ENCODE measurements at places on chromosomes 7 and 10. TPM values are rescaled to one million over a fixed set of nuclear protein-coding genes. Genes with fewer than 3 reads are reported as not detected.

GRCh38 chr7:10315881-10316280 is 657.8 kb upstream of the PHF14 start:
- peak; percentile 16 for DNase-seq

DNA sequence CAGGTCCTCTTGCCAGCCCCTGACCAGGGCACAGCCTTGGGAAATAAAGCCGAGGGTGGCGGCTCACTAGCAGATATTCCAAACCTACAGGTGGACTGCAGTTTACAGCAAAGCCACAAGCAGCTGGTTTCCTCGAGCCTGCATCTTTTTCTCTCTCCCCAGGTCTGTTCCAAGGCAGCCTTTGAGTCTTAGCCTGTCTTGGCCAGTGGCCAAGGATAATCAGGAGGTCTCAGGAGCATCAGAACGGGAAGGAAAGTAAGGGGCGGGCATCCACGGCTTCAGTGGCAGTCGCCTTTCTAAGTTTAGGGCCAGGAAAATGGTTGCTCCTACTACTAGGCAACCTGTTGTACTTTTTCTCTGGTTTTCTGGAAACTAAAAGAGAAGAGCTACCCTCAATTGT is 219.7 kb upstream of the ZMIZ1 start:
- DNase-seq, result no peak

GRCh38 chr10:110392868-110393740 is 88.4 kb upstream of the SMNDC1 start:
- DNase-seq, result no peak

DNA sequence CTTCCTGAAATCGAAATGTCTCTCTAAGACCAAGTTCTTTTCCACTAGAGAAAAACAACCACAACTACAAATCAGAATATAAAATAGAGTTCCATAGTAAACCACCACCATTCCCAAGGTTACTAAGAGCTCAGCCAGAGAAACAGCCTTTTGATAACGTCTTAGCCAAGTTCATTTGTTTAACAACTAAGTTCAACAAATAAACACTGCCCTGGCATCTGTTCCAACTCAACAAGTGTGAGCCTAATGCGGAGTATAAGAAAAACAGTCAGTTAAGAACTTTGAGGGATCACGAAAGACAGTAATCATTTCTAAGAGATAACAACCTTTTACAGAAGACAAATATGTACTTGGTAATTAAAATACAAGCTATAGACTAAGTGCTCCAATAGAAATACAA is 77.3 kb downstream of the CALD1 start:
- no peak for DNase-seq

DNA sequence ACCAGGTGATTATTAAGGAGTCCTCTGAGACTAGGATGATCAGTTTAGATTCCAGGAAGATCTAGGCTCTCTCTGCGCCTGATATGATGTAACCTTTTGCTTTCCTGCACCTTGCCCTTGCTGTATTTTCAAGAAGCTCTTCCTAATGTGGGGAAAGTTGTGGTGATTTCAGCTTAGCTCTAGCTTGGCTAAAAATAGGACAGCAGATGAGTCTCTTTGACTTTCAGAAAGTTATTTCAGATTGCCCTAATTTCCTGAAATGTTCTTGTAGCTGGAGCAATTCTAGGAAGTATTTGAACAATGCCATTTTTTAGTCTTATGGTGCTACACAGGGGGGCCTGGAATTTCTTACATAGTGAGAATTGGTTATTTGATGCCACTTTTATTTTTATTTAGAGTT is 3.8 kb downstream of the LCOR start:
- no peak for DNase-seq

DNA sequence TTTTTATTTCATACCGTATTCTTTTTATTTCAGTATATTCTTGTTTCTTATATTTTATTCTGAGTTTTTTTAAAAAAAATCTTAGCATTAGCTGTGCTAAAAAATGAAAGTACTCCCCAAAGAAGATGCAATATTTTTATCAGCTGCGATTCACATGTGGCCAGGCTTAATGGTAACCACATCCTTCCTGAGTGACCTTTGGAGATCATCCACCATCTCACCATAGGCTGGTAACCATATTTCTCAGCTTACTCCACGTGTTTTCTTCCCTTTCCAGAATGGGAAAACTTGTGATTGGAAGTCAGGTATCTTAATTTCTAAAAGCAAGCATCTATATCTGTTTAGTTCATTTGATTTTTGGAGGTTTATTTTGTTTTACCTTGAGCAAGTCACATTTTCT is 18.8 kb upstream of the LIPM start:
- DNase-seq, result peak; percentile 72

- DNase-seq, result no peak
Measured at GRCh38 chr7:21345361-21345760, 82.5 kb upstream of the SP4 start.

- DNase-seq, result peak; percentile 100
Measured at GRCh38 chr7:36303202-36304098, 86.2 kb upstream of the ANLN start.

- DNase-seq, result no peak
Measured at GRCh38 chr10:110959379-110960332, 40.3 kb downstream of the SHOC2 start.

GRCh38 chr10:36109399-36110023 is 467.4 kb upstream of the FZD8 start:
- no peak for DNase-seq

DNA sequence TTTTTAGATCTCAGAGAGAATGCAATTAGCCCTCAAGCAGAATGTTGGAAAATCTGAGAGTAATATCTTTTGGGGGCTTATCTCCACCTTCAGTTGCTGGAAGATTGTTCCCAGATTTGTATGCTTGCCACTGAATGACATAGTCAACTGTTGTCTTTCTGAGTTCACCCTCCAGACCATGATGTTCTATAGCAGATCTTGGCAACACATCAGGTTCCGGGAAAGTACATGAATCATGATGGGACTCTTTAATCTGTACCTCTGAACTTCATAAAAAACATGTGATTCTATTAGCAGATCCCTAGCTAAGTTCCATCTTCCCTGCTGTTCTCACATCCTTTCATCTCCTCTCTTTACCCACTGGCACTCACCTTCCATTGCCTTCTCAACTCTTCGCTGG is 68.9 kb downstream of the PLCE1 start:
- no peak for DNase-seq

GRCh38 chr10:61847640-61848039 is 53.9 kb upstream of the ARID5B start:
- DNase-seq, result no peak

DNA sequence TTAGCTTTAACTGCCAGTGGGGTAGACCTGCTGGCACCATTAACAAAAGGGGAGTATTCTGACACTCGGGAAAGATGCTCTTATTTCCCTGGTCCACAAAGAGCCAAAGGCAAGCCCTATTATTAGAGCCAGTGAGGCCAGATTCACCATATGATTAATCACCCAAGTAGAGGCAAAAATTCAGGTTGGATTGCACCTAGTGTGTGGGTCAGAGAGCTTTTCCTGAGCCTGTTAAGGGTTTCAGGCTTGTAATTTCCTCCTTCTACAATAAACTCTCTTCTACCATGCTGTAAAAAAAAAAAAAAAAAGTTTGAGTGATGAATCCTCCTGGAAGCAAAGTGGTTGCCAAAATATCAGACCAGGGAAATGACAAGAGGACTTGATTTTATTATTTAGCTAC is 163.5 kb downstream of the MBL2 start:
- DNase-seq, result no peak

- no peak for DNase-seq
Measured at GRCh38 chr7:99083733-99084132, 60.2 kb downstream of the SMURF1 start.

DNA sequence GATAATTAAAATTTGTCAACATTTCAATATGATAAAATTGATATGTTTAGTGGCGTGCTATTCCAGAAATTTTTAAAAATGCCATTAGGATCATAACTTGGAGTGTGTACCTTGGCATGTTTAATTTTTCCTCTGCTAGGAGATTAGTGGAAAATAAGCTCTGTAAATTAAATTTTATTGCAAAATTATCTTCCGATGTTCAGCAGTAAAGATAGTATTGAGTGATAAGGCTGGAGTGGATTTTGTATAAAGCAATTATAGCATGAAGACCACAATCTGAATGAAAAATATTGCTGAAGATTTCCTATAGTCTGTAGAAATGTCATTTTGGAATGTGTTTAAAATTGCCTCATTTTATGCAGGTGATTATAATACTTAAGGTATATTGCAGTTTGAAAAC is 110.2 kb downstream of the VTI1A start:
- no peak for DNase-seq

DNA sequence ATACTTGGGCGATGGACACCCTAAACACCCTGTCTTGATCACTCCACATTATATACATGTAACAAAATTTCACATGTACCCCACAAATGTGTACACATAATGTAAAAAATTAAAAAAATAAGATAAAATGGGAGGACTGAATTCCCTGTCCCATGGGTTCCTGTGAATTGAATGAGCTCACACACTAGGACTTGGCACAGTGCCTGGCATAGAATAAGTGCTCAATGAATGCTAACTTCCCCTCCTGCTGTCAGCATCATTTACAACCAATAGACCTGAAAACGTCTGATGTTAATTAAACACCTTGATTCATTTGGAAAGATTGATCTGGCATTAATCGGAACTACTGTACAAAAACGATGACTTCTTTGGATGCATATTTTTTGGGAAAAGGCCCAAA is 117.3 kb upstream of the ZNF438 start:
- peak; percentile 51 for DNase-seq

- DNase-seq, result no peak
Measured at GRCh38 chr7:134722786-134723322, 56.6 kb upstream of the CALD1 start.

DNA sequence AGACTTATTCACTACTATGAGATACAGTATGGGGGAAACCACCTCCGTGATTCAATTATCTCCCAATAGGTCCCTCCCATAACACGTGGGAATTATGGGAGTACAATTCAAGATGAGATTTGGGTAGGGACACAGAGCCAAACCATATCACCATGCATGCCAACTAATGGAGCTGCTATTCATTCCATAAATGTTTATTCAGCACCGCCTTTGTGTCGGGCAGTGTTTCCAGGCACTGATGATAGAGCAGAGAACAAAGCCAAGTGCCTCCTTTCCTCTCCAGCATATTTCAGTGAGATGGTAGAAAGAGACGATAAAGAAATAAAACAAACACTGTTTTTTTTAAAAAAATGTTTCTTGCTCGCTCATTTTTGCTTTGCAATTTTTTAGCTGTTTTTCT is 295.9 kb upstream of the FOXK1 start:
- DNase-seq, result no peak

GRCh38 chr7:30436046-30436445 is 42.5 kb downstream of the NOD1 start:
- no peak for DNase-seq

- DNase-seq, result peak; percentile 0
Measured at GRCh38 chr10:98664329-98665042, 217.8 kb upstream of the HPS1 start.

GRCh38 chr7:108088729-108089128 is 41.4 kb downstream of the LAMB4 start:
- DNase-seq, result peak; percentile 38

DNA sequence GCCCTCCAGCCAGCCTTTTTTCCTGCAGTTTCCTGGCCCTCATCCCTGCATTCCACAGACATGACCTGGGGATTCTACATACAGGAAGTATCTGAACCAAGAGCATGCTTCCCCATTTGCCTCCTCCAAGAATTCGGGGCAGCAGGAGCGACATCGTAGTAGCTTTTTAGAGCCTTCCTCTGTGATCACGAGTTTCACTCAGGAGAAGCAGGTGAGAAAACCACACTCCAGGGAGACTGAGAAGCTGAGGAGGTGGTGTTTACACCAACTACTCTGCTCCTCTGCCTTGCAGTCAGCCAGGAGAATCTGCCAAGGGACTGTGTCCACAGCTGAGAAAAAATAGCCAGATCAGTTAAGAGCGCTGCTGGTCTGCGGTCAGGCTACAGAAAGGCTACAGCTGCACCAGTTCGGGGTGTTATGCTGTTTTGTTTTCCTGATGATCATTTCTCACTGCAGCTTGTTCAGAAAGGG is 54.1 kb downstream of the HSPA12A start:
- no peak for DNase-seq

GRCh38 chr7:79293655-79294142 is 159.8 kb downstream of the MAGI2 start:
- DNase-seq, result no peak

DNA sequence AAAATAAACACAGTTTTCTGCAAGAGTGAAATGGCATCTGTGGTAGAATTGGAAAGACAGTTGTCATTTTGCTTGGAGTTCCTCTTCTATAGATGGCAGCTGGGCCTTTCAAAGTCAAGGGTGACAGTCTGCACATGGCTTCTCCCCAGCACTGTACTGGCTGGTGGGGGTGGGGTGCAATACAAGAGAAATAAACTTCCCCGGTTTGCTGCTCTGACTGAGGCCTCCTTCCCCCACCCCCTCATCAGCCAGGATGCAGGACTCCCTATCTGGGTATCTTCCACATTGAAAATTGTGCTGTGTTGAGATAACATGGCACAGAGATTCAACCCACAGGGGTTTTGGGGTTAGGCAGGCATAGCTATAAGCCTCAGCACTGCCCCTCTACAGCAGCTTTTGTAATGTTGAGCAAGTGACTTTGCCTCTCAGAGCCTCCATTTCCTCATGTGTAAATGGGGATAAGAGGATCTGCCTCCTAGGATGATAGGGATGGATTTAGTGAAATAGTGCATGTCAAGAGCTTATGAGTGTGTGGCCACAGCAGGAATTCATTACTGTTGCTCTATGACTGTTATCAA is 85.8 kb upstream of the WDR11 start:
- DNase-seq, result no peak

GRCh38 chr10:89494575-89494974 is 40.8 kb downstream of the SLC16A12 start:
- DNase-seq, result no peak

DNA sequence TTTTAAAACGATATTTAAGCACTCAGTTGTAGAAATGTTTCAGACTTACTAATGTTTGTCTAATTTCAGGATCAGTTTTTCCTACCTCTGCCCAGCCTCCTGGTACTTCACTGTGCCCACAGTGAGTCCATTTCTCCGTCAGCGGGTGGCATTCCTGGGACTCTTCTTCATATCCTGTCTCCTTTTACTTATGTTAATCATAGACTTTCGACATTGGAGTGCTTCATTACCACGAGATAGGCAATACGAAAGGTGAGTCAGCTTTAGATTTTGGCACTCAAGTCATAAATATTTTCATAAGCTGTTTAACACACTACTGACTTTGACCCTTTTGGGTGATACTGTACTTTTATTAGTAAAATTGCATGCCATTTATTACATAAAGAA is 2.1 kb downstream of the ENTPD7 start:
- peak; percentile 57 for DNase-seq

GRCh38 chr7:120052884-120053382 is 220.0 kb upstream of the KCND2 start:
- peak; percentile 96 for DNase-seq

GRCh38 chr10:46077731-46078413 is 31.8 kb upstream of the MSMB start:
- no peak for DNase-seq

The OR2A1 gene
- total RNA-seq, result 0.20 TPM

The CDK1 gene
- 275 TPM for total RNA-seq

The EPHA1 gene
- not detected for total RNA-seq

The DKK1 gene
- total RNA-seq, result 7.3 TPM

The GPR15LG gene
- not detected for total RNA-seq

The SHH gene
- not detected for total RNA-seq

The C10orf120 gene
- total RNA-seq, result not detected

The LIPM gene
- not detected for total RNA-seq
